ENCODE measurements at places on chromosomes 5 and 9.

DNA sequence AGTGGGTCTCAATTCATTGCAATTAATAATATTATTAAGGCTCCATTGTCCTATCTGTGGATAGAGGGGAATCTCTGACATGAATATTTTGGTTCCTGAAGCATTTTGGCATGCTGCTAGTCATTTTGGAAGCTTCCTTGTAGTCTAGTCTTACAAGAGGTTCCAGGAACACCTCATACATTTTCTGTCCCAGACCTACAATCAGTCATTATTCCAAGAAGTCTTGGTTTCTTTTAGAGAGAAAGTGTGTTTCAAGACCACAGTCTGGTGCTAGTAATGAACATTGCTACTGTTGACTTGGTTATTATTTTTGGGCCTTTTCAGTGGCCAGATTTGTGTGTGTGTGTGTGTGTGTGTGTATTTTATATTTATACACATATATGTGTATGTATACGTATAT lies 98.9 kb downstream of the ERCC6L2 start:
- no peak for DNase-seq

- no peak for DNase-seq
Measured at GRCh38 chr9:36750630-36751029, 177.9 kb downstream of the MELK start.

DNA sequence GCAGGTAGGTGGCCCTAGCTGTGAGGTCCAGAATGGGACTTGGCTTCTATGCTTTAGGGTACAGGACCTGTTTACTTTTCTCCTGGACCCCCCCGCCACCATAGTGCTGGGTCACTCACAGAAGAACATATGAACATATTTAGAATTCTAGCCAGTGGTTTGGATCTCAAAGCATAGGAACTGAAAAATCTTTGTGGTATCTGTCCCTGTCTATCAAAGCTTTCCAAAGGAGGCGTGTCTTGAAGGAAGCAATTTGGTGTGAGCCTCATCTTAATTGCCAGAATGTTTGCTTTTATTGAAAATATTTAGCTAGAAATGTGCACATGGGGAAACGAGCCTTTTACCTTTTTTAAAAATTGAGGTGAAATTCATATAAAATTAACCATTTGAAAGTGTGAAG lies 6.2 kb downstream of the PHF2 start:
- DNase-seq: no peak

DNA sequence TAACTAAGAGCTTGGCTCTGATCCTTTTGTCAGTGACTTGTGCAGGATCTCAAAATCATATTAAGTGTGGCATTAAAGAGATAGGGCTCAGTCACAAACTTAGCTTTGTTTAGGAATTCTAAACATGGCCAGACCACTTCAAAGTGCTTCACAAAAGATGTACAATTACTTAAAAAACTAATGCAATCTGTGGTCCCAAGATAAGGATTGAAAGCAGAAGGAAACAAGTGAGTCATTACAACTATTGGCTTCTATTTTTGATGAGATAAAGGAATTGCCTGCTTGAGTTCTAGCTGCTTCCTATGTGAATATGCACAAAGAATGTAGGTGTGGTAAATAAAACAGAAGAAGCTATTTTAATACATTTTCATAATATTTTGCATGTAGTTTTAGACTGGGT lies 44.9 kb upstream of the SLC12A2 start:
- DNase-seq: no peak

- DNase-seq: no peak
Measured at GRCh38 chr5:148729182-148729581, 74.9 kb upstream of the HTR4 start.

DNA sequence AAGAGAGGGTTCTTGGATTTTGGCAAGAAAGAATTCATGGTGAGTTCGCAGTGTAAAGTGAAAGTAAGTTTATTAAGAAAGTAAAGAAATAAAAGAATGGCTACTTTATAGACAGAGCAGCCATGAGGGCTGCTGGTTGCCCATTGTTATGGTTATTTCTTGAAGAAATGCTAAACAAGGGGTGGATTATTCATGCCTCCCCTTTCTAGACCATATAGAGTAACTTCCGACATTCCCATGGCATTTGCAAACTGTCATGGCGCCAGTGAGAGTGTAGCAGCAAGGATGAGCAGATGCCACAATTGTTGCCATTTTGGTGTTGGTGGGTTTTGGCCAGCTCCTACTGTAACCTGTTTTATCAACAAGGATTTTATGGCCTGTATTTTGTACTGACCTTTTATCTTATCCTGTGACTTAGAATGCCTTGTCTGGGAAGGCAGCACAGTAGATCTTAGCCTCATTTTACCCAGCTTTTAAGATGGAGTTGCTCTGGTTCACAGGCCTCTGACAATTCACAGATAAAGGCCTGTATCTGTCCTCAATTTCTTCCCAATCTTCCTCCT lies 1026.1 kb upstream of the DMAC1 start:
- DNase-seq: no peak

DNA sequence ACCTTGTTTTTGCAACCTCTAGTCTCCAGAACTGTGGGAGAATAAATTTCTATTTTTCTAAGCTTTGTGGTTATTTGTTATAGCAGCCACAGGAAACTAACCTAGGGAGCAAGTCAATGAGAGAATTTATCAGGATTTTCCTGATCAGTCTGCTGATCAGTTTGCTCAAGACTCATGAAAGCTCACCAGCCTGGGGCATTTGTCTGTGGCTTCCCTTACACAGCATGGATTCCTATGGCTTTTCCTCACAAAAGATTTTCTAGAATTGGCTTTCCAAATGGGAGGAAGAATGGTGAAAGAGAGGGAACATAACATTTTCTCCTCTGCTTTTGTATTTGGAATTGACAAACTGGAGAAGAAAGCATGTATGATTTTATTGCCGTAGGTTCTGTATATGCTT lies 20.2 kb downstream of the ARRDC3 start:
- DNase-seq: no peak

- no peak for DNase-seq
Measured at GRCh38 chr5:5344051-5344571, 78.4 kb upstream of the ICE1 start.

- no peak for DNase-seq
Measured at GRCh38 chr9:73325983-73326382, 174.3 kb downstream of the ANXA1 start.
